Brain pericyte (primary cell): ENCODE measurements at places on chromosomes 4 and X.

- DNase-seq: no peak
Observed at GRCh38 chr4:53813998-53814397, 222.7 kb upstream of the LNX1 start.

GRCh38 chr4:7425124-7425523, 9.6 kb downstream of the PSAPL1 start:
- no peak for DNase-seq

GRCh38 chr4:111873801-111874200, 271.5 kb upstream of the FAM241A start:
- no peak for DNase-seq

- DNase-seq: no peak
Observed at GRCh38 chr4:187632260-187632995, 363.1 kb upstream of the ZFP42 start.

GRCh38 chrX:2251211-2251610, 249.6 kb downstream of the DHRSX start:
- no peak for DNase-seq

- DNase-seq: no peak
Observed at GRCh38 chr4:156191044-156191781, 237.5 kb upstream of the CTSO start.

DNA sequence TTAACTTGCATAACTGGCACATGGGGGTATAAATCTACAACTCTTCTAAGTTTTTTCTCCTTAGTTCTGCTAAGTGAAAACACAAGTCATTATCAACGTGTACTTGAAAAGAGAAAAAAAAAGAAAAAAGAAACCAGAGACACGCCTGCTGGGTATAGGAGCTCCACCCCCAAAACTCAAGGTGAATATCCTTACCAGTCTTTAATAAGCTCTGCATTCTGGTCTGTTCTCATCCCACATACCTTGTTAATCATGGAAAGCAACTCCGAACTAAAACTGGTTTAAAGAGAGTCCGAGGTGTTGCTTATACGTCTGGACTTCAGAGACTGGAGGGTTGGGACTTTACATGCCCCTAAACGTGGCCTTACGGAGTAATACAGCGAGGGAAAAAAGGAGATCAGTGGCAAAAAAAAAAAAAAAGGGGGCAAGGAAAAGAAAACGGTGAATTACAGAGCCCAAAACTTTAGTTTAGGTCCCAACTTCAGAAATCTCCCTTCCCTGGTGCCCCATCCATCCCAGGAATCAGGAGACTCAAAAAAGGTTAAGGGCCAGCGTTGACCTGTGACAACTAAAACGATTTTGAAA, 1.0 kb downstream of the PGRMC2 start:
- DNase-seq: no peak

DNA sequence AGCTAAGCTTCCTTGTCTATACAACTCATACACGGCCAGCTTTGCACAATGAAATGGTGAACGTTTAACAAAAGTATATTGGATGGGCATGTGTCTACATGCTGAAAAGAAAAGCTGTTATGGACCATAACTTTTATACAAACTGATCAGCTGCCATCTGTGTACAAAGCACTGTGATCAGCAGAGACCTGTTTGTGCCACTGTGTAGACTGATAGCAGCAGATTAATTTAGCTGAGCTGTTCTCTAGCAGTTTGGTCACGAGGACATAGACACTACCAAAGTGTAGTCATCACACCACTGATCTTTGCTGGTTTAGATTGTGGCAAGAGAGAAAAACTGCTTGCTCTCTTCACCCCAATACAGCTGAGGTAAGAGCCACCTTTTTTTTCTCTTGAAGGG, 124.5 kb downstream of the RAPGEF2 start:
- DNase-seq: no peak

- no peak for DNase-seq
Observed at GRCh38 chrX:118545510-118545909, 49.9 kb downstream of the DOCK11 start.

DNA sequence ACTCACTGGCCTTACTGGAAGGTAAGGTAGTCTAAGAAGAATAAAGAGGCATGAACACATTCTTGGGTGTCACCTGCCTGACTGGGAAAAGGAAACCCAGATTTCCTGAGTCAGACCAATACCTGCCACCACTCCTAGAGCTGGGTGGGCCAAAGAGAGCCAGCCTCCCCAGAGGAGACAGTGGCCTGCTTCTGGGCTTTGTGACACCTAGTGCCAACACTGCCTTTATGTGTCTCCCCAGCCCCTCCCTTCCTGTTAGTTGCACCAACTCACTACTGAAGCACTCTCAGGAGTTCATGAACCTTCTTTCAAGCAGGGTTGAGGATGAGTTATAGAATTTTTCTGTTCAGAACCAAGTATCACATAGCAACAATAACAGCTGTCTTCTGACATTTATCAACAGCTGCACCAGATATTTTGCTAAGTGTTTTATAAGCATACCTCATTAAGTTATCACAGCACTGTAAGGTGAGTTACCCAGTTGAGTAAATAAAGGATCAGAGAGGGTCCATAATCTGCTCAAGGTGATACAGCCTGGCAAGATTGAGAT, 77.6 kb upstream of the ETNPPL start:
- no peak for DNase-seq

DNA sequence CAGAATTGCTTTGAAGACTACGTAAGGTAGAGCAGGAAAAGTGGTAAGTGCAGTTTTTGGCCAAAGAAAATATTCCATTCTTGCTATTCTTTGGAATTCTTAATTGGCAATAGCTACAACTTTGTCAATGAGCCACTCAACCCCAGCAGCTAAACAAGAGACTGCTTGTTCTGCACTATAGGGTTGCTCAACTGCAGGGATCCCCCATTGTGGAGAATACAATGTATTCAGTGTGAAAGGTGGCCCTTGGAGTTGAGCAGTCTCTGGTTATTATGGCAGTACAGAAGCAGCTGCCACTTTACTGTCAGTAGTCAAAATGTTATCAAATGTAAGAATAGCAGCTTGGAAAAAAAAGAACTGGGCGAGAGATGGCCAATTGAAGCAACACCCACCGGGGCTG, 808.7 kb downstream of the CENPC start:
- no peak for DNase-seq

DNA sequence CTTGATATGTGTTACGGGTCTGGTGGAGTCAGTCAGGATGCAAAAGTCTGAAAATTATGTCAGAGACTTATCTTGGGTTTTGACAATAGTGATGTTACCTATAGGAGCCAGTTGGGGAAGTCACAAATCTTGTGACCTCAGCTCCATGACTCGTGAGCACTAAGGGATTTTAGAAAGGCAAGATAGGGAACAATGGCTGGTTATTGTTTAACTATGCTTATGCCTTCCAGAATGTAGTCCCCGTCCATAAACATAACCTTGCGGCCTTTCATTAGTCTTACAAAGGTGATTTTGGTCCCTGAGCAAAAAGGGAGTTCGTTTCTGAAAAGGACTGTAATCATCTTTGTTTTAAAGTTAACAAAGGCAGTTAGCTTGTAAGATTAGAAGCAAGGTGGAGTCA, 23.9 kb upstream of the GATB start:
- DNase-seq: no peak

DNA sequence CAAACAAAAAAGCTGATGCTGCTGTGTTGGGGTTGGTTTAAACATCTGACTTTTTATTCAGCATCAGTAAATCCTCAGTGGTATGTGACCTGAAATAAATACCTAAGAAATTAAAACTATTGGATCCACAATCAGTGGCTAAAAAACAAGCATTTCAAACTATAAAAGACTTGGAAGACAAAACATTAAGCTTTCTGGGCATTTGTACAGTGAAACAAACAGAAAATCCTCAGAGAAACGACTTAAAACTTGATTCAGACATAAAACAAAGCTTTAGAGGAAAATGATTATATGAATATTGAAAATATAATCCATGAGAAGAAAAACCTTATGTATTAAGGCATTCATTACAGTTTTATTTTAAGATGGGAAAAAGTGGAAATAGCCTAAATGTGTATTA, 213.3 kb upstream of the INTU start:
- DNase-seq: no peak

GRCh38 chr4:42357325-42357724, 40.0 kb upstream of the SHISA3 start:
- DNase-seq: no peak

DNA sequence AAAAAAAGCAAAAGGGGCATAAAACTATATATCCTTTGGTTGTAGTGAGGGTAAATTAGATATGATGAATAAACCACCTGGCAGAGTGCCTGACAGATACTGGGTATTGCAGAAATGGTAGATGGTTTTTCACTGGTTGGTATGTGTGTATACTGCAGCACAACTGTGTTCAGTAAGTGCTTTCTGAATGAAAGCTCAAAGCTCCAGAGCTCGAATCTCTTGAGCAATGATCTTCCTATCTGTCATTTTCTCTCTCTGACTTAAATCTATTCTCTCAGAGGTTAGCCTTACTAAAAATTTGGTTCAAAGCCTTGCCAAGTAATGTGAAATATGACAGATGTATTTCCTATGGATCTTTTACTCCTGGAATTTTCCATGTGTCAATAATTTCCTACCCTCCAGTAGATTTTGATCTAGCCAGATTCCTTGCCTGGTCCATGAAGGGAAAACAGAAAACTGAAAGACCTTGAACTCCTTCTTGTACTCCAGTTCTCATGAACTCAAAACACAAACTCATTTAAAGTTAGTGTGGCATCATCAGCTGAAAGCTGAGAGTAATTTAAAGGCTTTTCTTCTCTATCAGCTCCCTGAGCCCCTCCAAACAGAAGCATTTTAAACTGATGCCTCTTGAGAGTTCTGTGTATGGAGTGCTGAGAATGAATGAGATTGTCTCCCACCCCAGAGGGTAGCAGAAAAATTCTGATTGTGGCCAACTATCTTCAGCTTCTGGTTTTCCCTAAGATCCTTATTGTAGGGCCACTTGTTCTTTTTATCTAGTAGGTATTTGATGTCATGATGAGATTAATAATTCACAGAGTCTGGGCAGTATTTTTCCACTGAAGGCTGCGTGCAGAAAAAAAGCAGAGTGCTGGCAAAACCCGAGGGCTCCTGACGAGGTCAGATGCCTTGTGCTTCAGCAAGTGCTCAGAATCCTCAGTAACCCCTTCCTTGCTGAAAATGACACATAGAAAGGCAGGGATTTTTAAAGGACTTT, 363.4 kb upstream of the BOD1L1 start:
- no peak for DNase-seq

GRCh38 chr4:147761218-147761883, 29.5 kb downstream of the ARHGAP10 start:
- DNase-seq: no peak

DNA sequence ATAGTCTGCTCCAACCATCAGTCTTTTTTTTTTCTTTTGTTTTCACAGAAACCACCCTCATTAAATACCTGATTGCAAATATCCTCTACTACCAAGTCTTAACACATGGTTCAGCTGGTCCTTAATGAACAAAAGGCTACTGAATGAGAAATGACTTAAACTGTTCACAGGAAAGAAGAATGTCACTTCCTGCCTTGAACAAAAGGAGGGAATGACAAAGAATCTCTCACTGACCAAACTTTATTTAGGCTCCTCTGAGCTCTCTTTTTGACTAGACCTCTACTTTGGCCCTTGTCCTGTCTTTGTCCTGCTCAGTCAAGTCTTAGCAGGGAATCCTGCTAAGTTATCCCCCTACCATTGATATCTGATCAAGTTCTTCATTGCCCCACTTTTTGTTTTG, 31.8 kb upstream of the GJB1 start:
- DNase-seq: no peak

DNA sequence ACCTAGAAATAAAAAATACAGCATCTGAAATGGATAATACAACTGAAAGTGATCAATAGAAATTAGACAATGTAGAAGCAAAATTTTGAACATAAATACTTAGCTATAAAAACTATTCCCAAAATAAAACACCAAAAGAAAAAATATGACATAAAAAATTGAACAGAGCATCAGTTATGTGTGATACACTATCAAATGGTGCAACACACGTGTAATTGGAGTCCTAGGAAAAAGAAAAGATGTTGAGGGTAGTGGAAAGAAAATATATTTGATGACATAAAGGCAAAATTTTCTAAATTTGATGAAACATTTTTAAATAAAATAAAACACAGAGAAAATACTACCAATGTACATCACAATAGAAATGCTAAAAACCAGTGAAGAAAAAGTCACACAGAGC, 63.1 kb downstream of the NPY2R start:
- DNase-seq: no peak

- DNase-seq: no peak
Observed at GRCh38 chr4:57073559-57073958, 36.6 kb downstream of the IGFBP7 start.

DNA sequence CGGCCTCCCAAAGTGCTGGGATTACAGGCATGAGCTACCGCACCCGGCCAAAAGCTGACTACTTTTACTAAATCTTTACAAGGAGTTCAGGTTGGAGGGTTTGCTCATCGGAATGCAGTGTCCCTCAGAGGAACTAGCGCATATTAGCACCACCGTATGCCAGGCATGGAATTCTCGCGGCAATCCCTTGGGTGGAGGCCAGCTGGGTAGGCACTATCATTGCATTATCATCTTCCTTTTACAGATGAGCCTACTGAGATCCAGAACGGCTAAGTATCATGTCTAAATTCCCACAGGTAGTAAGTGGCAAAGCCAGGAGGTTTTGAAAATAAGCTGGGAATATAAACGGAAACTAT, 6.1 kb upstream of the CXorf66 start:
- DNase-seq: no peak

DNA sequence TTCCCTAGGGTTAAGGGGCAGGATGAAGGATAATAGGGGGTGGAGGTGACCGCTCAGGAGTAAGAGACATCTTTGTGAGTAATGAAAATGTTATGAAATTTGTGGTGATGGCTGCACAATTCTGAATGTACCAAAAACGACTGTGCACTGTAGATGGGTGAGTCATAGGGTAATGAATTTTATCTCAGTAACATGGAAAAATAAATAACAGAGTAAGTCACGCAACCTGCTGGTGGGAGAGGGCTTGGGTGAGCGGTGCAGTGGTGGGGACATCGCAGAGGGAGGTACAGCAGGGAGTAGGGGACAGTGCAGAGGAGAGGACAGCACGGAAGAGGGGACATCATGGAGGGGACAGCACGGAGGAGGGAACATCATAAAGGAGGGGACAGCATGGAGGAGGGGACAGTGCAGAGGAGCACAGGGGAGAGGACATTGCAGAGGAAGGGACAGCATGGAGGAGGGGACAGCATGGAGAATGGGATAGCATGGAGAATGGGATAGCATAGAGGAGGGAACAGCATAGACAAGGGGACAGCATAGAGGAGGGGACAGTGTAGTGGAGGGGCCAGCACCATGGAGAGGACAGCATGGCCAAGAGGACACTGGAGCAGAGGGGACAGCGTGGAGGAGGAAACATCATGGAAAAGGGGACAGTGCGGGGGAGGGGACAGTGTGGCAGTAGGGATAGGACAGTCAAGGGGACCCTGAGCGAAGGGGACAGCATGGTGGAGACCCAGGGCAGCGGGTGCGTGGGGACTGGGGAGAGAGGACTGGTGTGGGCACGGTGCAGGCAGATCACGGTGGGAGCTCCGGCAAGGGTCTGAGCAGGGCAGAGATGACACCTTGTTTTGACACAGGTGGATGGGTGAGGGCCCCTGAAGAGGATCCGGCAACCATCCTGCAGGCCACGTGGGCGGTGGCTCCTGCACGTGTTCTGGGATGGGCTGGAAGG, 68.5 kb upstream of the MXD4 start:
- DNase-seq: no peak

- DNase-seq: no peak
Observed at GRCh38 chrX:154329294-154329693, 33.7 kb downstream of the TKTL1 start.
